ENCODE measurements at places on chromosomes 12 and 14. TPM values are rescaled to one million over a fixed set of nuclear protein-coding genes. Genes with fewer than 3 reads are reported as not detected.

The HHIPL1 gene
- polyA plus RNA-seq: 0.98 TPM

DNA sequence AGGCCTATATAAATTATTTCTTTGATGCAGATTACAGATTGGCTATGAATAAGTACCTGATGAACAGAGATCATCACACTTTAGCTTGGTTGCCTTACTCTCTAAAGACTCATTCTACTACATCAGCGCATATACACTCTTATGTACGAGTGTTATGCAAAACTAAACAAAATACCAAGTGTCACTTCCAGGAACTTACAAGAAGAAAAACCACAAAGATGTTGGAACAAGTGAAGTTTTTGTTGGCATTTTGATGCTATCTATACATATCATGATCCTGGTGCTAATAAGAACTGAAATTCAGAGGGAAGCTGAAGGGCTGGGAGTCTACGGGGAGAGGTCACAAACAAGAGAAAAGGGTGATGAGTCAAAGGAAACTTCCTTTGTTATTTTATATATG lies 47.9 kb upstream of the CERS5 start:
- no peak for DNase-seq

DNA sequence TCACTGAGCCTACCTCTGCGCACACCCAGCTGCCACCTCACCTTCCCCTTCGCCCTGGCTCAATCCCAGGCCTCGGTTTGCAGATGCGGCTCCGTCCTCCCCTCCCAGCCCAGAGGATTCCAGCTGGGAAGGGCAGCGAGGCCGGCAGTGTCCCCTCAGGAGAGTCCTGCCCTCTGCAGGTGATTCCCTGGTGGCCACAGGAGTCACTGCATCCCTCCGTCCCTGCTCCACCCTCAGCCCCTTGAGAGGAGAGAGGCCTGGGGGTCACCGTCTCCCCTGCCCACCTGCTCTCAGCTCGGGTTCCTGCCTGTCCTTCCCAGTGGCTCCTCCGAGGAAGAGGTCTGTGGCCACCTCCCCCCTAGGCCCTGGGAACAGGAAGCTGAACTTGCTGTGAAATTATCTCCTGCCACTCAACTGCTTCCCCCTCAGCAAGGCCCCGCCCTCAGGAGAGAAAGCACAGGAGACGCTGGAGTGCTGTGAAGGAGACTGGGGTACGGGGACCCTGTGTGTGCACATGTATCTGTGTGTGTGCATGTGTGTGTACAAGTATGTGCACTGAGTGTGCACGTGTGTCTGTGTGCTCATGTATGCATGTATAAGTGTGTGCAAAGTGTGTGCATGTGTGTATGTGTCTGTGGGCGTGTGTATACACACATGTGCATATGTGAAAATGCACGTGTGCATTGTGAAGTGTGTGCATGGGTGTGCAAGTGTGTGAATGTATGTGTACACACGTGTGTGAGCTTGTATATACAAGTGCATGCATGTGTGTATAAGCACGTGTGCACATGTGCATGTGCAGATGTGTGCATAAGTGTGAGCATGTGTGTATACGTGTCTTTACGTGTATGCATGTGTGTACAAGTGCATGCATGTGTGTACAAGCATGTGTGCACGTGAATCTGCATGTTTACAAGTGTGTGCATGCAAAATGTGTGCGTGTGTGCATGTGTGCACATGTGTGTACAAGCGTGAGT lies 13.2 kb upstream of the GALNT9 start:
- no peak for DNase-seq

GRCh38 chr14:61625165-61625564 lies 70.1 kb upstream of the HIF1A start:
- no peak for DNase-seq

DNA sequence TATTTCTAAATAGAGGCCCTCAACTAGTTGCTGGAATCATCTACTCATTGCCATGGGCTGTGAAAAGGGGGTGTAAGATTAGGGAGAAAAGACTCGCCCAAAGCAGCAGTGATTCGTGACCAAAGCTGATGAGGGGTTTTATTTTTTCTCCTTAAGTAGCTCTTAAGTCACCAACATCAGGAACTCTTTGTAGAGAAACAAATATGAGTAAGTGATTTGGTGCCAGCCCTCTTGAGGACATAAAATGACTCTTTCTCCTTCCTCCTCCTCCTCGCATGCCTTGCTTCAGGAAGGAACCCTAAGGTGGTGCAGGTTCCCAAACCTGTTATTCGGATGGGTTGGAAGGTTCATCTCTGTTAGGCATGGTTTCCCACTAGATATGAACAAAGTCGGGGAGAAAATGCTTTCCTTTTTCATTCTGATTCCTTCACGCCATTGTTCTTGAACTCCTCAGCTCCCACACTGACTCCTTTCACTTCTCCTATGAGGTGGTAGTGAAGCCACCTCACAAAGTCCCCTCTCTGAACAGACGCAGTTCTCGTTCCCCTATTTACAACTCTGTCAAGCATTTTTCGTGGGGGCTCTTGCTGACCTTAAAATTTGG lies 113.4 kb downstream of the ETV6 start:
- no peak for DNase-seq

DNA sequence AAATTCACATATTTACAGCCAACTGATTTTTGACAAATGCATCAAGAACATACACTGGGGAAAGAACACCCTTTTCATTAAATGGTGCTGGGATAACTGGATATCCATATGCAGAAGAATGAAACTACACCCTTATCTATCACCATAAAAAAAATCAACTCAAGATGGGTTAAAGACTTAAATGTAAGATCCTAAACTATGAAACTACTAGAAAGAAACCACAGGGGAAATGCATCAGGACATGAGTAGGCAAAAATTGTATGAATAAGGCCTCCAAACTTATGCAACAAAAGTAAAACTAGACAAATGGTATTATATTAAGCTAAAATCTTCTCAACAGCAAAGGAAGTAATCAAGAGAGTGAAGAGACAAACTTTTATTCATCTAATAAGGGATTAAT lies 242.6 kb downstream of the CPNE8 start:
- no peak for DNase-seq

DNA sequence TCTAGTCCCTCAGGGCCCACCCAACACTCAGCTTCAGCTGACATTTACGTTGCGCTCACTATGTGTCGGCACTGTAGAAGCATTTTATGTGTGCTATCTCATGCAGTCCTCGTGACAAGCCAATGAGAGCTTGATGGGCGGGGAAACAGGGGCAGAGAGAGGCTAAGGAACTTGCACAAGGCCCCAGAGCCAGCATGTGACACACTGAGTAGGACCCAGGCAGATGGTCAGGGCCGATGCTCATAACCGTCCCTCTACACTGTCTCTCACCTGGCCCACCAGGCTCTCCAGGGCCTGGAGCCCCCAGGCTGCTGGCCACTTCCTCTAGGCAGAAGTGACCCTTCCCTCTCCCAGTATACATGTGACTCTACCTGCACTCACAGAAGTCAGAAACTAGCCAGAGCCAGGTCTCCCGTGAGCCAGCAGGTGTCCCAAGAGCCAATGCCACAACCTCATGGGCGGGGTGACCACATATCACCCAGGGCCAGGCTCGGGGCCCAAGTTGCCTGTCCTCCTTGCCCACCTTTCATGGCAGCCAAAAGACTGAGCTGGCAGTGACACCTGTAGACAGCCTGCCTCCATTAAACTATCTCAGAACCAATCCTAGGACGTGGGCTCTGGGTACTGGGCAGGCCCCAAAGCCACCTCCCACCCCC lies 38.3 kb downstream of the TTC7B start:
- DNase-seq: no peak

The SLC2A3 gene
- polyA plus RNA-seq: 21.1 TPM

GRCh38 chr12:103802586-103802886 lies 38.5 kb downstream of the NT5DC3 start:
- no peak for DNase-seq

The OTUB2 gene
- polyA plus RNA-seq: 5.9 TPM

The SLC10A1 gene
- 0.22 TPM for polyA plus RNA-seq

The SRRM4 gene
- 0.02 TPM for polyA plus RNA-seq

DNA sequence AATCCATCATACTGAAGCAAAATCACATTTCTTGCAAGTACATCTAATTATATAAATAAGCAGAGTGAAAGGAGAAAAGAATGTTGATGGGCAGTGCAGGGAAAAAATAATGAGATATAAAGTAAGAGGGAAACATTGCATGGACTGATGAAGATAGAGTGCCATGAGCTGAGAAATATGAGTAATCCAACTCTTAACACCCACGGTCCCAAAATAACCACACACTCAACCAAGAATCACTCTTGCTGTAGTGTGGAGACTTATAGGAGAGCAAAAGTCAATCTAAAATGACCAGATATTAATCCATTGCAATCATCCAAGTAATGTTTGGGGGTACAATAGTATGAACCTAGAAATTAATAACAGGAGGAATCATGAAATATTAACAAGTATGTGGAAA lies 40.2 kb downstream of the MYF5 start:
- no peak for DNase-seq

DNA sequence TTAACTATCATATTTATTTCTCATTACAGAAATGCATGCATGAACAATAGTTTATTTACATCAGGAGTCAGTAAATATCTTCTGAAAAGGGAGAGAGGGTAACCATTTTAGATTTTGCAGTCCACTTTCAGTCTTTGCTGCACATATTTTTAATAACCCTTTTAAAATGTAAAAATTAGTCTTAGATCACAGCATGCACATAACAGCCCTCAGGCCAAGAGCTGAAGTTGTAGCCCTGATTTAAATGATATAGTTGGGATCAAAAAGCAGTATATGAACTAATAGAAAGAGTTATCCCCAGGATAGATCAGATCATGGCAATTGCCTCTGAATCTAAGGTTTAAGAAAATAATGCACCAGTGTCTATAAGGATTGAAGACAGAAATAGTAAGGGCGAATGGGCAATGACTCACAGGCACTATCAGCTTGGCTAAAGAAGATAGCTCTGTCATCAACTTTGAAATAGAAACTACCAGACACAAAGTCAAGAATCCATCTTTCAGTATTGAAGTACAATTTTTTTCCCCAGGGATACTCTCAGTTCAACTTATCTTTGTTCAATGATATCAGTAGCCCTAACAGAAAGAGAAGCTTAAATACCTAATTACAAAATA lies 13.1 kb upstream of the CLEC7A start:
- DNase-seq: no peak

- no peak for DNase-seq
Observed at GRCh38 chr14:90814806-90815571, 1.2 kb downstream of the TTC7B start.

GRCh38 chr12:19186722-19187661 lies 57.5 kb downstream of the PLEKHA5 start:
- DNase-seq: peak; percentile 62

- no peak for DNase-seq
Observed at GRCh38 chr14:67490196-67490595, 1.7 kb upstream of the TMEM229B start.

- DNase-seq: peak; percentile 50
Observed at GRCh38 chr12:16606201-16606849, 363 bp upstream of the LMO3 start.

DNA sequence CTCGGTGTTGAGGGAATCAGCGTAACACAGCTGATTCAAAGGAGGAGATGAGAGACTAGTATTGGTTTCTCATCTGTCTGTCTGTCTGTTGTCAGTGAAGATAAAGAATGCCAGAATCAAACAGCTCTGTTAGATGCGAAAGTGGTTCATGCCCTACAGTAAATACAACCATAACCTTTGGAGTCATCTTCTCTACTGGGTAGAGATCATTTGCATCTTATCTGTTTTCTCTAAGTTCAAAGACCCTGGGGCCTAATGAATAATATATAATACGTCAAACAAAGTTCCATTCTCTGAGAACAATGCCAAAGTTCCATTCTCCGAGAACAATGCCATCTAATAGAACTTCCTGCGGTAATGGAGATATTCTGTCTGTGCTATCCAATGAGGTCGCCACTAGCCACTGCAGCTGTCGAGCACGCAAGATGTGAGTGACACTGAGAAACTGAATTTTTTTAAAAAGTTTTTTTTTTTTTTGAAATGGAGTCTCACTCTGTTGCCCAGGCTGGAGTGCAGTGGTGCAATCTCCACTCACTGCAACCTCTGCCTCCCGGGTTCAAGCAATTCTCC lies 6.6 kb downstream of the IL31 start:
- DNase-seq: no peak

DNA sequence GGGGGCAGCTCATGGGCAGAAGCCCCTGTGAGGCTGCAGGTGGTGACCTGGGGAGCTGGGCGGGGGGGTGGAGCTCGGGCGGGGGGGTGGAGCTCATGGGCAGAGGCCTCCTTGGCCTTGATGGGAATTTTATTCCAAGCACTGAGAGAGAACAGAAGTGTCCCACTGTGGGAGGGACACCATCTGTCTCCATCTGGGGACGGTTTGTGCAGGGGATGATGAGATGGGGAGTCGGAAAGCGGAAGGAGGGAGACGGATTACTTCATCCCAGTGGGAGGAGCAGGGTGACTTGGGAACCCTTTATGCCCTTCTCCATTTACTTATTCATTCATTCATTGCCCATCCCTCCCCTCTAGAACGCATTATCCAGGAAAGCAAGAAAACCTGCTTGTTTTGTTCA lies 304.7 kb downstream of the ADGRD1 start:
- no peak for DNase-seq

GRCh38 chr12:100716945-100717732 lies 77.4 kb upstream of the ANO4 start:
- DNase-seq: no peak

- DNase-seq: no peak
Observed at GRCh38 chr12:170371-171225, 43.4 kb downstream of the SLC6A12 start.

The COA8 gene
- polyA plus RNA-seq: 44.2 TPM

The AVPR1A gene
- polyA plus RNA-seq: 5.5 TPM

DNA sequence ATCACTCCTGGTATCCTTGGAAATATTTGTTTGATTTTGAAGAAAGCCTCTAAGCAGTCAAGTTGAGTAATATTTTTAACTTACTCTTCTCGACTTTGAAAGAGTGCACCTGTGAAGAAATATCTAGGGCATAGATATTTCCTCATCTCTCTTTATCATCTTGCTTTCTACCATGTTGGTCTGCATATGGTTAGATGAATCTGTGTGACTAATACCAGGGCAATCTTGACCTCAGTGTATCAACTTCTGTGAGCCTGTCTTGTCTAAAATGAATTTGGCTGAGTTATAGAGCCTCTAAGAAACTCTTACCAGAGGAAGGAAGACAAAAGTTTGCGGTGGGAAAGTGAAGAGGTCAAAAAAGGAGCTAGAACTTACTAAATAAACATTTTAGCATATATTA lies 68.4 kb downstream of the SYT1 start:
- no peak for DNase-seq

The FOXA1 gene
- 3.2 TPM for polyA plus RNA-seq

DNA sequence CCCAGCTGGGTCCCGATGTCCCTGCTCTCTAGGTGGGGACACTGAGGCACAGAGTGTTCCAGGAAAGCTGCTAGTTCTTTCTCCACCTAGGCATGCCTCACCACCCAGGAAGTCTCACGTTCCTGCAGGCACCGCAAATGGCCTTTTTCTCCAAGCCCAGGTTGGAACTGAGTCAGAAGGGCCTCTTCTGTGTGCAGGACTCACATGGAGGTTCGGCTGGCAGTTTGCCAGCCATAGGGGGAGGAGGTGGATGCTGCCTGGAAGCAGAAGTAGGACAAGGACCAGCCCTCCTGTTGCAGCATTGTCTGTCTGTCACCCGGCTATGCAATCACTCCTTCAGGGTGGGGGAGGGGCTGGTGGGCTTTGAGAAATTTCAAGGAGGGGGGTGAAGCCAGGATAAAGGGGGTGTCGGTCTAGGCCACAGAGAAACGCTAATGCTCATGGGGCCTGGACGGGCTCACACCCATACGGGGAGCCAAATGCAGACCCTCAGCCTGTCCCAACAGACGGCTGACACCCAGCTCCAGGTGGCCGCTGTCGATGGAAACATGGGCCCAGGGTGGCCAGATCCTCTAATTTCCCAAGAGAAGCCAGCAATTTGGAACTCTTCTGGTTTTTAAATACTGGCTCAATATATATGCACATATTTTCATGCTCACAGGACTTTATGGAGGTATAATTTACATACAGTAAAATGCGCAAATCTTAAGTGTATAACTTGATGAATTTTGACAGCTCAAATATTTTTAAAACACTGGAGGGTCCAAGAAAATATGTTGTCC lies 120.5 kb downstream of the PHETA1 start:
- no peak for DNase-seq

Data from left kidney (tissue), 8 donors.